ENCODE measurements at places on chromosomes 5 and 9.

DNA sequence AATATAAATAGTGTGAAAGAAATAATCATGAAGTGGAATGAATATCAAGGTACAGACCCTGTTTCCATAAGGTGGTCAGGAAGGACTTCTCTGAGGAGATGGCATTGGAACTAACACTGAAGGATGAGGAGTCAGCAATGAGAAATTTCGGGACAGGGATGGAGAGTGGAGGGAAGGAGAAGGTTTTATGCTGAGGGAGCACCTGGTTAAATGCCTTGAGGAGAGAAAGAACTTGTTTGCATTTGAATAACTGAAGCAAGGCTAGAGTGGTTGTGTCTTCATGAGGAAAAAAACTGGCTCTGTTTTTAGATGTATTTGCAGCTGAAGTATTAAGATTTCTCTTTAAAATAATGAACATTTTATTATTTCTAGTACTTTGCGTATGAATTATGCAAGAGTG lies 180.8 kb downstream of the TRPM3 start:
- DNase-seq: no peak

GRCh38 chr9:128020692-128021091 lies 39.9 kb upstream of the EEIG1 start:
- no peak for DNase-seq

DNA sequence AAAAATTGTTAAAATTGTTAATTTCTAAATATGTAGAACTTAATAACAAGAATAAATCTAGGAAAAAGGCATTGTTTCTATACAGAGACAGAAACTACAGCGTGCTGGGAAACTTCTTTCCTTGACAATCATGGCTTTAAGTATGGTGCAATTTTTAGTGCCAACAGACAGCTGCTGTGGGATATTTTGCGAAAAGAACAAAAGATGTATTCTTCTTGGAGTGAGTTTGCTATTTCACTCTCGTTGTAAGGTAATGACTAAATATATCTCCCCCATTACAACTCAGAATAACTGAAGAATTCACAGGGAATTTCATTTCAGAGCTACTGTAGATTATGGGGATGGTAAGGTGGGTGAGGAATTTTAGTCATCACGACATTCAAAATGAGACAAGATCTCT lies 2055.0 kb upstream of the ACO1 start:
- DNase-seq: no peak

DNA sequence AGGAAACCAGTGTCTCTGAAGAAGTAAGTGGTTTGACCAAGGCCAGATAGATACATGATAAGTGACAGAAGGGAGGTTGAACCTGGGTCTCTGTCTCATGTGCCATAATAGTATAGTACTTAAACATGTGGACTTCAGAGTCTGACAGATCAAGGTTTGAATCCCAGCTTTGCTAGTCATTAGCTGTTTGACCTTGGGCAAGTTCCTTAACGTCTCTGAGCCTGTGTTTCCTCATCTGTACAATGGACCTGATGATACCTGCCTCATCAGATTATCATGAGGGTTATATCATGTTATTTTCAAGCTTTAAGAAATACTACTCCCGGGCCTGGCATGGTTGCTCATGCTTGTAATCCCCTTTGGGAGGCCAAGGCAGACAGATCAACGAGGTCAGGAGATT lies 24.9 kb downstream of the FUBP3 start:
- DNase-seq: no peak

- no peak for DNase-seq
These were observed 37.9 kb downstream of the CYFIP2 start for GRCh38 chr5:157303667-157304327.

- DNase-seq: no peak
These were observed 527 bp upstream of the SREK1 start for GRCh38 chr5:66143473-66144073.

DNA sequence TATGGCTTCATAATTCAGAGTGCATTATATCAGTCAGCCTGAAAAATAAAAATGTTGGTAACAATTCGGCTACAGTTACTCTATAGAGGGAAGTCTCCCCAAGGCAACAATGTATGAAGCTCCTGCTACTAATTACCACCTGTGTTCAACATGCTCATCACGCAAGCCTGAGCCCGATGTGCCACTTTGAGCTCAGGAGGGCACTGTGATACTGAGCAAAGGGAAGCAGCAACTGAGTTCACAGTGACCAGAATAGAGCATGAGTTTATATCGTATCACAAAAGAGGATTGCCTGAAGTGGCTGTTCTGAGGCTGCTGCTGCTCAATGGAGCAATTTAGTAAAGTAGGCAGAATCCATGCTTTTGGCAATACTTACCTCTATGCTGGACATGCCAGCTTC lies 202.0 kb upstream of the HAPLN1 start:
- no peak for DNase-seq

GRCh38 chr5:173556142-173557028 lies 60.1 kb downstream of the BOD1 start:
- DNase-seq: no peak

All from stimulated activated CD8-positive, alpha-beta memory T cell treated with anti-CD3 and anti-CD28 coated beads, Interleukin-4, amount 100 ng/mL, for 1 hour (primary cell).